CMK (cell line): ENCODE measurements at places on chromosomes 7 and 10.

DNA sequence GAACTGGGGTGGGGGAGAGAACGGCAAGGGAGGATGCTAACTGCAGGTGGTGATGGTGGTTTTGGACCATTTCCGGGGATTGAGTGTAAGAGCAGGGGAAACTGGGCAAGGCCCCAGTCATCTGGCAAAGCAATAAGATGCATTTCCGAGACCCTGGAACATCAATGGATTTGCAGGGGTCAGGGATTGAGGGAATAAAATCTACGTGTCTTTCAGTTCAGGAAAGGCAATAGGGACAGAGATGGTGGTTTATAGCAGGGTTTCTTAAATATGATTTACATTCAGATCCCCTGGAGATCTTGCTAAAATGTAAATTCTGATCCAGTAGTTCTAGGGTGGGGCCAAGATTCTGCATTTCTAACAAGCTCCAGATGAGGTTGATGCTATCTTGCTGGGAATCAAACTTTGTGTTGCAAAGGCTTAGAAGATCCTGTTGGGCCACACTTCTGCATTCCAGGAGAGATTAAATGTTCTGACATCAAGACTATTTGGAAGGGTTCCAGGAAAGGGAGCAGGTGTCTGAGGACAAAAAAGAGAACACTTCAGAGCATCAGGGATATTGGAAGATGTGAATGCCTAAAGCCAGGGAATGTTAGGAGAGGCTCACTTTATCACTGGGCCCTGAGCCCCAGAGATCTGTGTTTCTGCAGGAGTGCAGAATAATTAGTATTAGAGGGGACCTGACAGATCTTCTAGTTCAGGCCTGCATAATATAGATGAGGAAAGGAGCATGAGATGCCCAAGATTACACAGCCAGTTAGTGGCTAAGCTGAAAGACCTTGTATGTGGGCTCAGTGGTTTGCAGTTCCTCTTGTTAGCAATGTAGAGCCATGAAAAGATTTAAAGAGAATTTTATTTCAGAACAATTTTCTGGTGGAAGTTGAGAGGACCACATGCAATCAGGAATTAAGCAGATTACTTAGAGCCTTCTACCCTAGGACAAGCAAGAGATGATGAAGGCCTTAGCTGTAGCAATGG is 32.4 kb downstream of the BLNK start:
- DNase-seq: no peak

- no peak for DNase-seq
These were observed 7.7 kb downstream of the RHEB start for GRCh38 chr7:151511946-151512345.

GRCh38 chr10:16770141-16770540 is 47.1 kb downstream of the RSU1 start:
- DNase-seq: no peak

- no peak for DNase-seq
These were observed 52.5 kb upstream of the PTN start for GRCh38 chr7:137396051-137396450.

GRCh38 chr10:48609441-48609840 is 4.6 kb upstream of the ARHGAP22 start:
- no peak for DNase-seq

DNA sequence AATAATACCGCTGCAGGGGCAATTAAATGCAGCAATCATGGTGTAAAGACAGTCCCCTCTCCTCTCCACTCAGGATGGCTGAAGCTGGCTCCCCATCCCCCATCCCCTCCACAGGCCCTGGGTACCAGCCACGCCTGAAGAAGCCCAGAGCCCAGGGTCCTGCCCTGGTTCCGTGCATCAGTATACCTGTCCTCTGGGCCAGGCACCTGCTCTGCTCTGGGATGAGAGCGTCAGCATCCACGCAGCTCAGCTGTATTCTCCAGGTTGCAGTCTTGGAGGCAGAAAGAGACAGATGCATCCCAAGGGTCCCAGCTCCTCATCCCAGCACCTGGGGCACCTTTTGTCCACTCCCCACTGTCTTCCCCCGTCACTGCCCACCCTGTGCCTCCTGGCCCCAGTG is 233.8 kb downstream of the TCERG1L start:
- DNase-seq: no peak

GRCh38 chr10:72509206-72509799 is 116.6 kb downstream of the MICU1 start:
- DNase-seq: no peak

- DNase-seq: no peak
These were observed 283.0 kb upstream of the KLF6 start for GRCh38 chr10:4067931-4068561.

DNA sequence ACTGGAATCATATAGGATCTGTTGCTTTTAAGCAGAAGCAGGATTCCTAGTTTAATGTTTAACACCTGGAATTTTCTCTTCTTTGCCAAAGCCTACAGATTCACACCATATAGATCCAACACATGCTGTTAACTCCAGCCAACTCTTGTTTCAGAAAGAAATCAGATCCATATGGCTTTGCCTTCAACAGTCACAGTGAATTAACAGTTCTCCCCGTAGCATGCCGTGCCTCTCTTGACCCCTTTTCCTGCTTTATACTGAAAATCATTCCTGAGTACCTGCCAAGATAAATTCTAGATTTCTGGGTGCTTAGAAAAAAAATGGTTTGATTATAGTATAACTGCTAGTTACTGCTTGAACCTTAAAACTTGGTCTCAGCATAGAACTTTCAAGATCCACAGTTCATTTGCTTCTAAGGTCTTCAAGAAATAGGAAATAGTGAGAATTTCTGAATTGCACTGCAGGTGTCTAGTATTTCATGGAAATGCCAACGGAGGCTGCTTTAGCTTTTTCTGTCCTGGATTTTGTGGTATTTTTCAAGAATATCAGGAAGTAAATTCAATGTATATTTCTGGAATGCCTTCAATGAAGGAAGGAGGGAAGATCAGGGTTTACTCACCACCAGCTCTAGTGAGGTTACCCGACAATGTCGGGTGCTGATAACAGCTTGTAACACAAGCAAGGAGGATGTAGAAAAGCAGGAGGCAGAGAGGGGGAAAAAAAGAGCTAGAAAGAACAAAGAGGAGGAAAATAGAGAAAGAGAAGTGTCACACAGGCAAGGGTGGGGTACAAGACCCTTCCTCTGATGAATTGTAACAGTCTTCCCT is 6.6 kb downstream of the AASS start:
- DNase-seq: no peak

DNA sequence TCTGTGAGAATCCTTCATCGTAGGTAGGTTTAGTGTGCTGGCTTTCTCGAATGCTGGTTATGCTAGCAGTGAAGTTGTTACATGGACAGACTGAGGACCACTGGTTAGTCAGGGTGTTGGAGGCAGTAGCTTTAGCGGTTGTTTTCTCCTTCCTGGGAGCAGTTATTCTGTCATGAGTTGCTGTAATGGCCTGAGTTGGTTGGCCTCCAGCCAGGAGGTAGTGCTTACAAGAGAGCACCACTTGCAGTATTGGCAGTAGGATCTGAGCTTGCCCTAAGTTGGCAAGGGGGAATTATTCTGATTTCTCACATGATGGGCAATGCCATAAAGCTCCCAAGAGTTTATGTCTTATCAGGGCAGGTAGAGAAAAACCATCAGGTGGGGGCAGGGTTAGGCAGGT is 58.0 kb downstream of the IPMK start:
- DNase-seq: no peak
